ENCODE measurements at places on chromosomes 13 and 19. TPM values are rescaled to one million over a fixed set of nuclear protein-coding genes. Genes with fewer than 3 reads are reported as not detected.

The ZNF682 gene
- not detected for total RNA-seq

The A1BG gene
- total RNA-seq, result 23.4 TPM

The ZNF439 gene
- total RNA-seq, result 0.27 TPM

The VPS36 gene
- total RNA-seq, result 41.7 TPM

The TMEM190 gene
- total RNA-seq, result not detected

The OR4F17 gene
- total RNA-seq, result not detected

The ZNF83 gene
- 11.3 TPM for total RNA-seq
